Cardiac septum (tissue), 1 donor: ENCODE measurements at places on chromosomes 2 and 18. TPM values are rescaled to one million over a fixed set of nuclear protein-coding genes. Genes with fewer than 3 reads are reported as not detected.

GRCh38 chr2:177772529-177772928 is 300.0 kb downstream of the PDE11A start:
- DNase-seq = no peak

DNA sequence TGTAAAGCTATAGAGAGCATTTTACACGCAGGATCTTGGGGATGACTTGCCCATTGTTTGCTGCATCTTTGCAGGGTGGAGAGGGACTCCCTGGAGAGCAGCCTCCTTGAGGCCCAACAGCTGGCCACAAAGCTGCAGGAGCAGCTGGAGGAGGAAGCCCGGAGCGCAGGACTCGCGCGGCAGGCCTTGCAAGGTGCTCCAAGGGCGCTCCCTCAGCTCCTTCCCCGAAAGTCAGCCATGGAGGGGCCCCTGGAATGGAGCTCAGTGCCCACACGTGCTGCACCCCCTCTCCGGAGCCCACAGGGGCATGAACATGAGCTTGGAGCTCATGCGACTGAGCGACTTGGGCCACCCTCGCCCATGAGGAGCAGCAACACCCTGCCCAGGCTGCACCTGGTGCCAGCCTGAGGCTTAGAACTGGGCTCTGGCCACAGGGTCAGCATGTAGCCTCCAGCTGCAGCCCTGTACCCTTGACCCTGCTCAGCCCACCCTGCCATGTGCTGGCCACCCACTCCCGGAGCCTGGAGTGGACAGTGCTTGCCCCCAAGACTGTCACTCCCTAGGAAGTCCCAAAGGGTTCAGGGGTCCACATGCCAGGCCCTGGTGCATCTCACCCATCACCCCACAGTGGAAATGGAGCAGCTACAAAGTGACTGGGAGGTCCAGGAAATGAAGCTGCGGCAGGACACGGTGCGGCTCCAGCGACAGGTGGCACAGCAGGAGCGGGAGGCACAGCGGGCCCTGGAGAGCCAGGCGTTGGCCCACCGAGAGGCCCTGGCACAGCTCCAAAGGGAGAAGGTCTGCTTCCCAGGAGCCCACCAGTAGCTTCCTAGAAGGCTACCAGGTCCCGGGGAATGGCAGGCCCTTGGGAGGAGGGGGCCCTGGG is 43.0 kb downstream of the CROCC2 start:
- peak; percentile 73 for DNase-seq

GRCh38 chr2:217430916-217431576 is 571.2 kb upstream of the TNP1 start:
- DNase-seq = no peak

- no peak for DNase-seq
Observed at GRCh38 chr2:19127616-19128015, 230.8 kb downstream of the OSR1 start.

- no peak for DNase-seq
Observed at GRCh38 chr2:96484091-96484490, 21.1 kb downstream of the NEURL3 start.

DNA sequence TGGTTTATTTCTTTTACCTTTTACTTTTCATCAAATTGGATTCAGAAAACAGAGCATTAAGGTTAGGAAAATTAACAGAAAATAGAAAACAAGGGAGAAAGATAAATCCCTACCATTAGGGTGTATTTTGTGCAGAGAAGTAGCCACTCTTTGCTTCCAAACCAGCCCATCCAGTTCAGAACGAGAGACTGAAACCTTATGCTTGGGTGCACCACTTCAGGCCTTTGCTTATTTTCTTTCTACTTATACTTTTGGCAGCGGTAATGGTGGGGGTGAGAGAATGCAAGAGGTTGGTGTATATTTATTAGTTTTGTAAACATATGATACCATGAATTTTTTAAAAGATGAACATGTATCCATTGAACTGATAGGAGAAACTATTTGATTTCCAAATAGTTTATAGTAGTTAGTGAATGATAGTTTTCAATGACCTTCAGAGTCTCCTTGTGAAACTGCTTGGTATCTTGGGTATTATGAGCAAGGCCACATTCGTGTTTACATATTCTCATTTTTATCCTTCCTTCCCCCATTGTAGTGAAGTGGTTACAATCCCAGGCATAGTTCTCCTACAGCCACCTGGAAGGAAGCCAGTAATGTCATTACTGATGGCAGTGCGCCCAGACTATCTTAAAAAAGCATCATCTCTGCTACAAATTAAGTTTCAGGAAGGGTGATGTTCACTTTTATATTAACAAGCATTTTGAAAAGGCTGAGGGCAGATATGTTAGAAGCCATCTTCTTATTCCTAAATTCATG is 60.8 kb downstream of the MFSD6 start:
- peak; percentile 87 for DNase-seq

- DNase-seq = no peak
Observed at GRCh38 chr2:199902486-199903110, 8.5 kb upstream of the C2orf69 start.

- DNase-seq = no peak
Observed at GRCh38 chr18:6885006-6885481, 155.5 kb downstream of the ARHGAP28 start.

Gene GTF3C2
- 23.9 TPM for total RNA-seq

Gene BMP10
- 0.83 TPM for total RNA-seq

Gene ADRA2B
- 5.5 TPM for total RNA-seq

Gene MROH2A
- total RNA-seq = not detected

Gene UNC50
- 27.9 TPM for total RNA-seq
